Activated CD8-positive, alpha-beta memory T cell treated with anti-CD3 and anti-CD28 coated beads for 48 hours (primary cell): ENCODE measurements at places on chromosomes 7 and 10.

DNA sequence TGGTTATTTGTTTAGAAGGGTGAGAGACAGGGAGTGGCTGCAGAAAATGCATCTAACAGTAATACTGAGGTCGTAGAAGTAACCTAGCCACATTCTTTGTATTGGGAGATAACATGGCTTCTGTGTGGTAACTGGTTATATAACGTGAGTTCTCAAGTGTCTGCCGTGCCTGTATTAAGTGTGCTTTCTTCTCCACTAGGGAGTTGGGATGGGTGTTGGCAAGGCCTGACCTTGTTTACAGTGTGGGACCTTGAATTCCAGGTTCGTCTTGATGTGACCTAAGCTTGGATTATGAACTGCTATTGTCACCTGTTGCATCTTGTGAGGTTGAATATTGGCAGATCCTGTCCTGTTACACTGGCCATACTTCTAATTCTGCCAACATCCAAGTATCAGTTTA, 145.3 kb upstream of the NAMPT start:
- DNase-seq = no peak

- no peak for DNase-seq
Measured at GRCh38 chr10:52391927-52392602, 78.0 kb downstream of the DKK1 start.

DNA sequence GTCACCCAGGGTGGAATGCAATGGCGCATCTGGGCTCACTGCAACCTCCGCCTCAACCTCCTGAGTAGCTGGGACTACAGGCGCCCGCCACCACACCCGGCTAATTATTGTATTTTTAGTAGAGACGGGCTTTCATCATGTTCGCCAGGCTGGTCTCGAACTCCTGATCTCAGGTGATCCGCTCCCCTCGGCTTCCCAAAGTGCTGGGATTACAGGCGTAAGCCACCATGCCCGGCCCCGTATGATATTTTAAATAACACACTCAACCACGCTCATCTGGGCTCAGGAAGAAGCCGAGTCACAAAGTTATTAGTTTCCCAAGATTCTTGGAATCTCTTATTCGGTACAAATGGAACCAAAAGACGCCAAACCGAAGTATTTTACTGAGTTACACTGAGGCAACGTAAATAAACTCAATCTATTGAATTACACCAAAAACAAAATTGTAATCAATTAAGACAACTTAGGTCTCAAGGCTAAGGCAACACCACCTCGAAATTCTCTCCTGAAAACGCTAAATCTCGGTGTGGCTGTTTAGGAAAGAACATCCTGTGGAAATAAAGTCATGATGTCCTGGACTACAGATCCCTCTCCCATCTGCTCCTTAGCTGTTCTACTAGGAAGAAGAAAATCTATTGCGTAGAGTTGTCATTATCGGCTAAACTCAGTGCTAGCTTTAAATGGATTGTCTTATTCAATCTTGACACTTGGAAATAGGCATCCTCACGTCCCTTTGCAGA, 910 bp downstream of the ARHGAP19 start:
- no peak for DNase-seq

DNA sequence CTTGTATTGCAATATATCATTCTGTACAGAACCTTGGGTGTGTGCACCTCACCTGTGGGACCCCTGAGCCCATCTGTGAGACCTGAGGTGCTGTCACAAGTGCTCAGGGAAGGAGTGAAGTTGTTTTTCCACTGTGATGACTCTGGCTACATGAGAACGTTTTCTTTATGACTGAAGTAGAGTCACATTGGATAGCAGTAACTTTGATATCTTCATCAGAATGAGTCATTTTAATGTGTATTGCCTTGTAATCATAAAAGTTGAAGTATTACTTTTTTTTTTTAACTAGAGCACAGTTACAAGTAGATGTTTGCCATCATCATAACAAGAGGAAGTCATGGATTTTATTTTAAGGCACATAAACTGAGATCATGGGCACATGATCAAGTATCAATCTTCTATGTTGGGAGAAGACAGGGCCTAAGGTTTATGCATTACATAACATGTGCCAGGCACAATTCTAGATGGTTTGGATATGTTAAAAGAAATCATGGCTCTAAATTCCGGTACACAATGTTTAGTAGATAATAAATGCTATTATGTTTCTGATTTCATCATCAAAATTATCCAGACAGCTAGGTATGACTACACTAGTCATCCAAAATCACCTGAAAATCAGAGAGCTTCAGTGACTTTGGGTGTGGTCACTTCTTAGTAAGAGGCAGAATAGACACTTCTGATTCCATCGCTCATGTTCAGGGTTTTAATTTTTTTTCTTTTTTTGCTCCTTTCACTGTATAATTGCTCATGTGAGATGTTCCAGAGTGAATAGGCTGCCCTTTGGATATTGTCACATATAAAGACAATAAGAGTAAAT, 82.7 kb upstream of the KLF6 start:
- no peak for DNase-seq

GRCh38 chr7:19296617-19297016, 151.4 kb upstream of the FERD3L start:
- no peak for DNase-seq

DNA sequence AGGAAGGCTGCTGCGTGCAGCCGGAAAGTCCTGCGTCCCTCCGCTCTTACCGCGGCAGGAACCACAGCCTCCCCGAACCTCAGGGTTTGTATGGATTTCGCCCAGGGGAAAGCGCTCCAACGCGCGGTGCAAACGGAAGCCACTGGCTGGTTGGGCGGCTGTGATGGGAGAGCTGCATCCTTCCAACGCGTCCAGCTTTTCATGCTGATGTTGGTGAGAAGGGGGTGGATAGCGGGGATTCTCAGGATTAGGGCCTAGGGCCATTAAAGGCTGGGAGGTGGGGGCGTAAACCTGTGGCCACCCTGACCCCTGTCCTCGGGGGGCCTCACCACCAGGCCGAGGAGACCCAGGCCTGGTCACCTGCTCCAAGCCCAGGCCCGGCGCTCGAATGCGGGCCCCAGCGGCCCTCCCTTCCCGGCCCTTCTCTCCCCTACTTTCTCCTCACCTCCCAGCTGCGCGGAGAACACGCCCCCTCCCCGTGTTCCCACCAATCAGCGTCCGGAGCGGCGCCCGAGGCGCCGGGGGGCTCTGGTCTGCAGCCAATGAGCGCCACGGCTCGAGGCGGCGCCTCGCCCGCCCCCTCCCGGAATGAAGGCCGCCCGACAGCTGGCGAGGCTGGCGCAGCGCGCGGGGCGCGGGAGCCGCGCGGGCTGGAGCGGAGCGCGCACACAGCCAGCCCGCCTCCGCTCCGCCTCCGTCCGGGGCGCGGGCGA, 458 bp upstream of the NANOS1 start:
- DNase-seq = peak; percentile 35

- DNase-seq = no peak
Measured at GRCh38 chr7:132836746-132837145, 245.1 kb downstream of the CHCHD3 start.

GRCh38 chr10:72846238-72846637, 47.3 kb upstream of the OIT3 start:
- no peak for DNase-seq

DNA sequence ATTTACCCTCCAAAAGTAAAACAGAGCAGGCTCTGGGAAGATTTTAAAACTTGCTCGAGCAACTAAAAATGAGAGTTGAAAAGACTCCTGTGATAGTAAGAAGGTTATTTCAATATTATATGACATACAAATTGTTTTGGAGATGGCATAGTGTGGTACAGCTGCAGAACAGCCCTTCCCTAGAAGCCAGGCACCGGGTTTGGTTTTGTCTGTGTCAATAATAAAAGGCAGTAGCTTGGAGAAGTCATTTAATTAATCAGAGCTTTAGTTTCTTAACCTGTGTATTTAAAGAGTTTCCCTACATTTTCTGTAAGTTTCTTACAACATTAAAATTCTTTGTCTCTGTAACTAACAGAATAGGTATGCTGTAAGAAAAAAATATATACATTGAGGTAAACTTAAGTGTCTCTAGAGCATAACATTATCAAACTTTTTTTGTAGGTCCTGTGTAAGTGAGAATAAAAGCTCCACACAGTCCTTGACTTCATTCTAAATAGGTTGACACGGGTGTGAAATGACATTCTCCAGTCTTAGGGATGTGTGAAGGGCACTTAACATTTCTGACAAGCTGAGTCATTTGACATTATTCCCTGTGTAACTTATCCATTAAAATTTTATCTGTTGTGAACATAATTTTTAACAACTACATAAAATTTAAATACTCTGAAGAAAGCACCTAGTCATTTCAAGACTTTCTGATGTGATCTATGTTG, 425.0 kb upstream of the ETV1 start:
- DNase-seq = no peak

DNA sequence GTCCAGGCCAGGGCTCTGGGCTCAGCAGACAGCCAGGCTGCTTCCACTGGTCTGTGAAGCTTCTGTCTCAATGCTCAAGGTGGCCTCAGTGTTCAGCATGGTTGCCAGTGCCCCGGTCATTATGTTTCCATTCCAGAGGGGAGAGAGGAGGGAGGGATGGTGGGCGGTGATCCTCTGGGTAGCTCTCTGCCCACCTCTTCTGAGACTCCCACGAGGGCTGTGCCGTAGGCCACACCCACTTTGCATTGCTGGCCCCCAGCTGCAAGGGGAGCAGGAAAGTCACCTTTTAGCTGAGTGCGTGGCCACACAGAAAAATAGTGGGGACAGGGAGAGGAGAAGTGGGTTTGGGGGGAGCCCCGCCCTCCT, 42.5 kb downstream of the FOXK1 start:
- no peak for DNase-seq

DNA sequence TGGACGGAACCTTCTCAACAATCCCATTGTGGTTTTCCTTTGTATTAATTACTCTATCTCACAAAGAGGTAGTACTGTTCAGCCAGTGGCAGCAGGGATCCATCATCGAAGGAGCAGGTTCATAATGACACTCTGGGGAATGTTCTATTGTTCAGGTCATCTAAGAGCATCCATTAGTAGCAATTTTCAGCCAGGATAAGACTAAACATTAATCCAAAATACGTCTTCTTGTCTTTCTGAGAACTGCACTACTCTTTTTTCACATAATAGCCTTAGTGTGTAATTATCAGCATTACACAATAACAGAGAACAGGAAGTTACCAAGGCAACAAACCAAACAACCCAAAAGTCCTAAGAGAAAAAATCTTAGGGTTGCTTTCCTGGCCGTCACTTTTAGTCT, 259.5 kb upstream of the VWC2 start:
- DNase-seq = no peak

DNA sequence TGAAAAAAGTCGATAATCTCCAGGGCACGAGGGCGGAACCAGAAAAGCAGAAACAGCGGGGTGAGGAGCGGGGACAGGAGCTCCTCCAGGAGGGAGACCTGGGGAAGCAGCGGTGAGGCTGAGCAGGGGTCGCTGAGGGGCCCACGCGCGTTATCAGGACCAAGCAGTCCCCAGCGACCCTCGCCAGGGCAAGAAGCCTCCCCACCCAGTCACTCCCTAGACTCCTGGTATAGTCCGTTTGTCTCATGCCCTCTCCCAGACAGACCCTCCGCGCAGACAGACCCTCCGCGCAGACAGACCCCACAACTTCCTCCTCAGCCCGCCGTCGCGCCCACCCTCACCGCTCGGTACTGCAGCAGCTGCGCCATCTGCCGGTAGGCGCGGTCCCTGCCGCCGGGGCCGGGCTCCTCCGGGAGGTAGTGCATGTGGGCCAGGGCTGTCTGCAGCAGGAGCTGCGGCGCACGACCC, 6.3 kb downstream of the ATG9B start:
- peak; percentile 58 for DNase-seq

DNA sequence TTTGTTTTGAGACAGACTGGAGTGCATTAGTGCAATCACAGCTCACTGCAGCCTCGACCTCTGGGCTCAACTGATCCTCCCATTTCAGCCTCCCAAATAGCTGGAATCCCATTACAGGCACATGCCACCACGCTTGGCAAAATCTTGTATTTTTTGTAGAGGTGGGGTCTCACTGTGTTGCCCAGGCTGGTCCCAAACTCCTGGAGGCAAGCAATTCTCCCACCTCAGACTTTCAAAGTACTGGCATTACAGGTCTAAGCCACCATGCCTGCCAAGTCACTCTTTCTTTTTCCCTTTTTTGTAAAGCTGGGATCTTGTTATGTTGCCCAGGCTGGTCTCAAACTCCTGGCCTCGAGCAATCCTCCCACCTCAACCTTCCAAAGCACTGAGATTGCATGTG, 8.3 kb upstream of the NPC1L1 start:
- no peak for DNase-seq

DNA sequence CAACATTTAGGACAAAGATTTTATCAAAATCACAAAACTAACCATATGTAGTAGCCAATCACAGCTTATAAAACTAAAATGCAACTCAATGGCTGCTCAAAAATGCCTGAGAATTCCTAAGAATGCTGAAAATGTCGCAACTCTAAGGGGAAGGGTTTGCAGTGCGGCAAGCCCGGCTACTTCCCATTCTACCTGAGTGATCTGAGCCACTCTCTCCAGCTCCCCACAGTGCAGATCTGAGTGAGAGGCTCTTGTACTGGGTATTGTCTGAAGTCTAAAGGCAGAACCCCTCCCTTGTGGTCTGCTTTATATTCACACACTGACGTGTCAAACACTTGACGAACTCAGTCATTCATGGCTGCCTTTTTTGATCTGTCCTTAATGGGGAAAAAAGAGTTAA, 28.9 kb downstream of the RAB11FIP2 start:
- no peak for DNase-seq

GRCh38 chr7:78901566-78901965, 551.9 kb downstream of the MAGI2 start:
- no peak for DNase-seq

DNA sequence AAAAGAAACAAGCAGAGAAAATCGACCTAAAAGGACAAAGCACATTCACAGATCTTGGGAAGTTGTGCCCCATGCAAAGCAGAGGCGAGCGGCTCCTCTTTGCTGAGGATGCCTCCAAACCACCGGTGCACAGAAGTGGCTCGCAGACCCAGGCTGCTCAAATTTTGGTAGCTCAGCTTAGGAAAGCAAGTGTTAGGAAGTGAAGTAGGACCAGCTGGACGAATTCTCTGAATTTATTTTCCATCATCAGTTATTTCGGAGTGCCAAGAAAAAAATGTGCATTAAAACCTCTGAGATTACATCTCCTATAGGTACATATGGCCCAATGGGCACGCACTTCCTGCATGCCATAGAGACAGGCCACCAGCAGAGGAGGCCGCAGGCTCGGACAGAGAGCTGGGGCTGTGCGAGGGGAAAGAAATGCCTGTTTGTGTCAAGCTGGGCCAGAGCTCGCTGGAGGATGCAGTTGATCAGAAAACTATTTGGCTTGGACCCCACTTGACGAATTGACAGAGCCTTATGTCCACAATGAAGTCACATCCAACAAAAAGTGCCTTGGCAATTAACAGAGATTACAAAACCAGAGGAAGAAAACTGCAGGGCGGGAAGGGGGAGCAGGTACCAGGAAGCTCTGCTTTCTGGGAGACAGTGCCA, 122.3 kb upstream of the LYZL2 start:
- DNase-seq = peak; percentile 30

DNA sequence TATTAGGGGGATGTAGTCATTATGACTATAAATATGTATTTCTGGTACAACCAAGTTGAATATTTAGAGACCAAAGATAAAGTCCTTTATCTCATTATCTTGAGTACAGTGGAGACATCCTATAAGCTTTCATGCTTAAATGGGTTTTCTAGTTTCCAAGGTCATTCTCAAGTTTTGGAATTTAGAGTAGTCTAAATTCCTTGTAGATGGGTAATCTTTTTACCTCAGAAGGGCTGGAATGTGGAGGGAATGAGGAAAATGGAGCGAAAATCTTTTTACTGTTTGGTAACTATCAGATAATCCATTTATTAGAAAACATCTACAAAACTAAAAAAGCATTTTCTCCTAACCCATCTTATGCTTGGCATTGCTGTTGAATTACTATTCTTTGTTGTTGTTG, 181.3 kb downstream of the RNF133 start:
- no peak for DNase-seq
